ENCODE measurements at places on chromosomes 5 and 9.

- no peak for DNase-seq
These were observed 157.2 kb upstream of the RETREG1 start for GRCh38 chr5:16773991-16774390.

GRCh38 chr5:110159202-110159601, 469.5 kb downstream of the MAN2A1 start:
- DNase-seq, result no peak

DNA sequence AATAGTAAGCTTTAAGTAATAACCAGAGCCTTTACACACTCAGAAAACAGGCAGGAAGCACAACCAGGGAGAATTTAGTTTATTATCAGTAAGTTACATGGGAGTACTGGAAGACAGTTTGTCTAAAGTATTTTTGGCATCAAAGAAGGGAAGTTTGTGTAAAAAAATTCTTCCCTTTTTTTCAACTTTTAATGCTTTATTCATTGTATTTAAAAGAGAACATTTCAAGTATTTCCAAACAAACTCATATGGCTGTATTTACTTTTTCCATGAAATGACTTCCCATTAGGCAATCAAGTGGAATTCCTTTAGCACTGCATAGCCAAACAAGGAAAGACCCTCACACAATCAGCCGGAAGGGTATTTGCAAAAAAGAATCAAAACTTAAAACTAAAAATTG, 26.7 kb downstream of the RNF145 start:
- DNase-seq, result no peak

DNA sequence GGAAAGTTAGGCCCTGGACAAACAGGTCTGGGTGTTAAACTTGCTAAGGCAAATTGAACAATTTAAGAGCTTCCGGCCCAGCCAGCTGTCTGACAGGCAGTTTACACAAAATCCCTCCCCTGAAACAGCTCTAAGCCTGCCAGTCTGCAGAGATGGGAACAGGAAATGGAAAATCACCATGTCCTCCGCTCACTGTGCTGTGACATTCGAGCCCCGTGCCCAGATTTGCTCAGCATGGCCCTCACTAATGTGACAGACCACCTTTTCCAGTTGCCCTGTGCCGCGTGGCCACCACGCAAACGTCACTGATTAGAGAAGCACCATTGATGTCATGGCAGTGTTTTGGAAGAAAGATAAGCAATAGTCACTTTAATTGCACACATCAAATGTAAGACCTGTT, 41.0 kb downstream of the CCNJL start:
- DNase-seq, result peak; percentile 54

DNA sequence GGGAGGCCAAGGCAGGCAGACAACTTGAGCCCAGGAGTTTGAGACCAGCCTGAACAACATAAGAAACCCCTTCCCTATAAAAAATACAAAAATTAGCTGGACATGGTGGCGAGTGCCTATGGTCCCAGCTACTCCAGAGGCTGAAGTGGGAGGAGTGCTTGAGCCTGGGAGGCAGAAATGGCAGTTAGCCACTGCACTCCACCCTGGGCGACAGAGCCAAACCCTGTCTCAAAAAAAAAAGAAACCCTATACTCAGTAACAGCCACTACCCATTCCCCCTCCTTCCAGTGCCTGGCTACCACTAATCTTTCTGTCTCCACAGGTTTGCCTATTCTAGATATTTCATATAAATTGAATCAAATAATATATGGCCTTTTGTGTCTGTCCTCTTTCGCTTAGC, 14.3 kb upstream of the SIL1 start:
- no peak for DNase-seq

- DNase-seq, result no peak
These were observed 14.2 kb downstream of the TAL2 start for GRCh38 chr9:105676351-105676923.

GRCh38 chr9:2260417-2261306, 245.5 kb downstream of the SMARCA2 start:
- no peak for DNase-seq

DNA sequence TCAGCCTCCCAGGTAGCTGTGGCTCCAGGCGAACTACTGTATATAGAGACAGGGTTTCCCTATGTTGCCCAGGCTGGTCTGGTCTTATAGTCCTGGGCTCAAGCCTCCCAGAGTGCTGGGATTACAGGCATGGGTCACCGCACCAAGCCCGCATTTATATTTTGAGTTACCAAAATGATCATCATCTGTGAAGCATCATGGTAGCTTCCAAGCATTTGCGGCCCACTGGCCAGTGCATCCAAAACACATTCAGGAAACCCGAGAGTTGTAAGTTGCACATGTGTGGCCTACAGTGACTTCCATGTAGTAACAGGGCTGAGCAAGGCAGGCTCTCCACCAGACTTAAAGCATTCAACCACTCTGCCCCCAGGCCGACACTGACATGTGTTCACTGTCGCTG, 2.3 kb downstream of the BRD3OS start:
- DNase-seq, result no peak

DNA sequence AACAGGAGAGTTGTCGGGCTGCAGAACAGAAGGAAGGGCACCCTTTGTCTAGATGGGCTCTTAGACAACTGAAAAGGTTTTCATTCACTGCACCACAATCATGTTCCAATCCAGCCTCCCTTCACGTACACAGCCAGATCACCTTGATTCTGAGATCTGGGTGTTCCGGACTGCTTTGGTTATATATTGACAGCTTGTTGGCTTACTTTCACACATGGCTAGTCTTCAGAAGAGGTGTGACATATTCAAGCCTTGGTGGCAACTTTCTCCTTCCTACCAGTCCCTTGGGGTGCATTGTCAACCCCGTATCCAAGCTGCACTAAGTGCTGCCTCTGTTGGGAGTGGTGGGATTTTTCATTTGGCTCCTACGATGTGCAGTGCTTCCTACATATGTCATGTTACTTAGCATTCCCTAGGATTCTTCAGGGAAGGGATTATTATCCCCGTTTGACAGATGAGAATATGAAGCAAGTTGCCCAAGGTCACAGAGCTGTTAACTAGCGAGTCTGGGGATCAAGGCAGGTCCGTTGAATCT, 100.6 kb downstream of the LIFR start:
- no peak for DNase-seq

GRCh38 chr5:76305269-76305668, 97.8 kb upstream of the IQGAP2 start:
- no peak for DNase-seq

- DNase-seq, result no peak
These were observed 26.9 kb downstream of the GALNT12 start for GRCh38 chr9:98834386-98834785.

DNA sequence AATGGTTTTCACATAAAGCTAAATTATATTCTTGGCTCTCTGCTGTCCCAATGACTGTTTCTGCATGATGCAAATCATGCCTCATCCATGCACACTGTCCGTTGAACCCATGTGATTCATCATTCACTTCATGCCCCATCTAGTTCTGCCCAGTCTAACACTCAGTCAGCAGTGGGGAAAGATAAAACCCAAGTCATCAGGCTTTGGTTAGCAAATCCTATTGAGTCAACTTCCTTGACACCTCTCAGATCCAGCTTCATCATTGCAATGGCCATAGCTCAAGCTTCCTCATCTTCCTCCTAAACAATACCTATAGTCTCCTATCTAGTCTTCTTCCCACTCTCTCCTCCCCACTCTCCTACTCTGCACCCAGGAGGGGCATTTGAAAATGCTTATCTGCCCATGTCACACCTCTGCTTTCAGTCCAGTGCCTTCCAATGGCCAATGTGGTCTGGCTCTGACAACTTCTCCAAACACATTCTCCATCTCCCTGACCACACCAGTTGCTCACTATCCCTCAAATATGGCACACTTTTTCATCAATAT, 266.0 kb upstream of the TRIM32 start:
- DNase-seq, result no peak

DNA sequence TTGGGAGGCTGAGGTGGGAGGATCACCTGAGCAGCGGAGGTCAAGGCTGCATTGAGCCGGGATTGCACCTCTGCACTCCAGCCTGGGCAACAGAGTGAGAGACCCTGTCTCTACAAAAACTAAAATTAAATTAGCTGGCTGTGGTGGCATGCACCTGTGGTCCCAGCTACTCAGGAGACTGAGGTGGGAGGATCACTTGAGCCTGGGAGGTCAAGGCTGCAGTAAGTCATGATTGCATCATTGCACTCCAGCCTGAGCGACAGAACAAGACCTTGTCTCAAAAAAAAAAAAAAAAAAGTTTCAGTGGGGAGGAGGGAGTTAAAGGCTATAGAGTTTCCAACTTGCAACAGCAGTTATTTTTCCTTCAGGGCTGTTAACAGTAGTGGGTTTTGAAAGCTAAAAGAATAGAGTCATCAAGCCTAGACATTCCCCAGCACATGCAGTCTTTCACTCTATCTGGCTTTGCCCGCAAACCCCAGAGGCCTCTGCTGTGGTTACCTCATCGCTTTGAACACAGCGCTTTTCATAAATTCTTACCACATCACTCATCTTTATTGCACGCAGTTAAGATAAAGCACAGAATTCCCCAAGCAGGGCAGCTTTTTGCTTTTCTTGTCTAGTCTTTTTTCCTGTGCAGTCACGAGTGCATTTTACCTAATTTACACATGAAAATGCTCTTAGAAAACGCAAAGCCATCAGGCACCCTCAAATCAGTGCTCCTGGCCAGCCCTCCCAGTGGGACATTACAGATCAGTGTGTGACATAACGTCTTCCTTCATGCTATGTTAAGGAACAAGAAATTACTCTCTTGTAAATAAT, 8.7 kb upstream of the SLC2A8 start:
- peak; percentile 24 for DNase-seq

DNA sequence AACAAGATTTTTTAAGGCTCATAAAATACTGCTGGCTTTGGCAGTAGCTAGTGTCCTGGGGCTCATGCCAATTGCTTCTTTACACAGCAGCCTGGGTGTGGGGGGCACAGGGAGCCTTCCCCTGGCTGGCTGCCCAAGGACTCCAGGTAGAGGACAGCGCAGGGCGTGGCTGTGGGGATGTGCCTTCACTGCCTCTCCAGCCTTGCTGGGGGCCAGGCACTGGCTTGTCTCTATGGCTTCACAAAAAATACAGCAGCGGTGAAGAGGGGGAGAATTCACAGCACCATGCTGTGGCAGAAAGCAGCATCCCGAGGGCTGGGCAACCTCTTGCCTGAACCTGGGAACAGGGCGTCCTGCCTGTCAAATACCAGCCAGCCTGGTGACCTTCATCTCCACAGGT, 57.4 kb downstream of the DAP start:
- no peak for DNase-seq

DNA sequence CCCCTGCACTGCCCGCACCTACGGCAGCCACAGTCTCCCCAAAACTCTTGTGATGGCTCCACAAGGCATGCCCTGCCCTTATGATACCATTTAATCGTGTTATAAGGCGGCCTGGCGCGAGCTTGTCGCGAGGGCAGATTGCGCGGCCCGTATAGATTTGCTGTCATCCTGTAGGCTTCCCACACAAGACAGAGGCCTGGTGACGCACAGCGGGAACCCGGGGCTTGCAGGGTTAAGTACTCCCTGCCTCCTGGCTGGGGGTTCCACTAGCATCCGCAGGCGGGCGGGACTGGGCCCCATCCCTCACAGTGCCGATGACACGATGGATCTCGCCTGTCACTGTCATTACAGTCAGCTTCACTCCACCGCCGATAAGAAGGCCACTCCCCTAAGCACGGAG, 364.9 kb upstream of the IRX2 start:
- no peak for DNase-seq

All from OCI-LY7 (cell line).